ENCODE measurements at places on chromosomes 4 and X. TPM values are rescaled to one million over a fixed set of nuclear protein-coding genes. Genes with fewer than 3 reads are reported as not detected.

- 0 out of 2 replicates have a peak, but pooled peaks cover 3% of the 10 kb centered on the region for H3K4me1 ChIP-seq
- no peaks in the 10 kb centered on the region for H3K36me3 ChIP-seq
- no peak for DNase-seq
- no peak overlapping the region for H3K4me3 ChIP-seq
- no peaks in the 10 kb centered on the region for H3K27me3 ChIP-seq
Observed at GRCh38 chr4:181760560-181760959, 482.6 kb upstream of the TENM3 start.

DNA sequence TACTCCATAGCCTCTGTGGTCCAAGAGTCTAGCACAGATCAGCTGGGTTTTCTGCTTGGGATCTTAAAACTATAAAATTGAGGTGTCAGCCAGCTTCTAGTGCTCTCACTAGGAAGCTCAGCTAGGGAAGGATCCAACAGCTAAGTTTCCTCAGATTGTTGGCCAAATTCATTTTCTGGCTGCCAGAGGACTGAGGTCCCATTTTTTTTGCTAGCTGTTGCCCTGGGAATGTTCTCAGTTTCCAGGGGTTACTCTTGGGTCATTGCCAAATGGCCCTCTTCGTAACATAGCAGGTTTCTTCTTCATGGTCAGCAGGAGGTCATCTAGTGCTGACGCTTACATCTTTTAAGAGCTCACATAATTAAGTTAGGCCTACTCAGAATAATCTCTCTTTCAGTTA, 2178.2 kb downstream of the ARAP2 start:
- no peak overlapping the region for H3K27ac ChIP-seq
- H3K27me3 ChIP-seq, result no peaks in the 10 kb centered on the region
- H3K36me3 ChIP-seq, result no peaks in the 10 kb centered on the region
- no peaks in the 10 kb centered on the region for H3K4me1 ChIP-seq

- H3K27me3 ChIP-seq, result no peaks in the 10 kb centered on the region
- no peaks in the 10 kb centered on the region for H3K4me1 ChIP-seq
- no peak overlapping the region for H3K27ac ChIP-seq
- no peaks in the 10 kb centered on the region for H3K36me3 ChIP-seq
- H3K4me3 ChIP-seq, result no peak overlapping the region
Observed at GRCh38 chrX:95435198-95435597, 1249.4 kb upstream of the DIAPH2 start.

GRCh38 chr4:21901281-21901680, 47.3 kb downstream of the KCNIP4 start:
- H3K27me3 ChIP-seq, result no peaks in the 10 kb centered on the region
- no peak for DNase-seq
- no peaks in the 10 kb centered on the region for H3K4me1 ChIP-seq
- H3K36me3 ChIP-seq, result no peaks in the 10 kb centered on the region

DNA sequence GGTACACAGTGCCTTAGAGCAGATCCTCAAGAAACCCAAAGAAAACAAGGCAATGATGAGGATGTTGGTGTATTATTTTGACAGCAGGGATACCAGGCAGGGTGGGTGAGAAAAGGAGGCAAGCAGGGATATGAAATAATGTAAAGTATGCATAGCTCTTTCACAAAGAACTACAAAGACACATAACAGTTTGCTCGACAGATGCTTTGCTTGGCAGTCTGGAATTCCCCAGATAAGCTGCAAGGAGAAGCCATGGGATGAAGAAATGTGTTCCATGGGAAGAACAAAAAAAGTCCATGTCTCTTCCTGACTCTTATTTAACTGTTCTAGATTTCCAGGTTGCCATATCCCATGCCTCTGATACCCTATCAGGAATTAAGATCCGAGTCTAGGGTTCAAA, 75.4 kb downstream of the FAM13A start:
- H3K27me3 ChIP-seq, result no peaks in the 10 kb centered on the region
- no peaks in the 10 kb centered on the region for H3K36me3 ChIP-seq
- H3K27ac ChIP-seq, result no peak overlapping the region
- no peak overlapping the region for H3K4me3 ChIP-seq
- no peaks in the 10 kb centered on the region for H3K4me1 ChIP-seq

Gene NELFA
- total RNA-seq, result 47.7 TPM

Gene SLC4A4
- total RNA-seq, result 0.29 TPM

DNA sequence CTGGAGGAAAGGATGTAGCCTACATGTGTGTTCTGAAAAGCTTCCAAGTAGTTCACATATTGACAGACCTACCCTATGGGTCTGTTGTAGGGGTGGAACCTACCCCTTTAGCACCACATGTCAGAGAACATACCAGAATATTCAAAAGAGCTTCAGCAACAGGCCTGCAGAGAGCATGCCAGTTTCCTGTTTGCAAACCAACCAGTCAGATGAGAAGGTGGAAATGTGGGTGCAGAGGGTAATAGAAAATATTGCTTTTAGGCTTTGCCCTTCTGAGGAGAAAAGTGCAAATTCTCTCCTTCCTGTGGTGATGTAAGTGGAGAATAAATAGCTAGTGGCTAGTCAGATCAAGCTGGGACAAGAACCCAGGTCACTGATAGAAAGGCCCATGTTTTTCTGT, 16.4 kb downstream of the INTS6L start:
- H3K27ac ChIP-seq, result no peak overlapping the region
- no peak overlapping the region for H3K4me3 ChIP-seq
- no peak for DNase-seq

Gene CTAG1A
- not detected for total RNA-seq

- H3K27me3 ChIP-seq, result no peaks in the 10 kb centered on the region
- H3K36me3 ChIP-seq, result no peaks in the 10 kb centered on the region
- H3K4me1 ChIP-seq, result no peaks in the 10 kb centered on the region
- no peak overlapping the region for H3K27ac ChIP-seq
Observed at GRCh38 chrX:66625525-66625924, 13.4 kb downstream of the EDA2R start.

GRCh38 chr4:73919691-73920090, 50.5 kb downstream of the CXCL1 start:
- H3K27me3 ChIP-seq, result no peaks in the 10 kb centered on the region
- DNase-seq, result no peak
- no peak overlapping the region for H3K4me3 ChIP-seq
- H3K4me1 ChIP-seq, result no peaks in the 10 kb centered on the region
- H3K27ac ChIP-seq, result no peak overlapping the region
